ENCODE measurements at places on chromosomes 1 and 21. TPM values are rescaled to one million over a fixed set of nuclear protein-coding genes. Genes with fewer than 3 reads are reported as not detected.

The TTC34 gene
- 0.29 TPM for total RNA-seq

The SMCP gene
- not detected for total RNA-seq

GRCh38 chr1:101742509-101742908, 254.2 kb downstream of the OLFM3 start:
- DNase-seq = no peak

- DNase-seq = peak; percentile 82
These were observed 1.2 kb downstream of the RSRP1 start for GRCh38 chr1:25245809-25246599.

- DNase-seq = peak; percentile 93
These were observed 612.0 kb downstream of the MATN1 start for GRCh38 chr1:30111431-30111830.

- peak; percentile 14 for DNase-seq
These were observed 40.8 kb upstream of the WARS2 start for GRCh38 chr1:119181218-119181617.

GRCh38 chr1:970973-971730, 4.9 kb downstream of the PLEKHN1 start:
- DNase-seq = peak; percentile 61

DNA sequence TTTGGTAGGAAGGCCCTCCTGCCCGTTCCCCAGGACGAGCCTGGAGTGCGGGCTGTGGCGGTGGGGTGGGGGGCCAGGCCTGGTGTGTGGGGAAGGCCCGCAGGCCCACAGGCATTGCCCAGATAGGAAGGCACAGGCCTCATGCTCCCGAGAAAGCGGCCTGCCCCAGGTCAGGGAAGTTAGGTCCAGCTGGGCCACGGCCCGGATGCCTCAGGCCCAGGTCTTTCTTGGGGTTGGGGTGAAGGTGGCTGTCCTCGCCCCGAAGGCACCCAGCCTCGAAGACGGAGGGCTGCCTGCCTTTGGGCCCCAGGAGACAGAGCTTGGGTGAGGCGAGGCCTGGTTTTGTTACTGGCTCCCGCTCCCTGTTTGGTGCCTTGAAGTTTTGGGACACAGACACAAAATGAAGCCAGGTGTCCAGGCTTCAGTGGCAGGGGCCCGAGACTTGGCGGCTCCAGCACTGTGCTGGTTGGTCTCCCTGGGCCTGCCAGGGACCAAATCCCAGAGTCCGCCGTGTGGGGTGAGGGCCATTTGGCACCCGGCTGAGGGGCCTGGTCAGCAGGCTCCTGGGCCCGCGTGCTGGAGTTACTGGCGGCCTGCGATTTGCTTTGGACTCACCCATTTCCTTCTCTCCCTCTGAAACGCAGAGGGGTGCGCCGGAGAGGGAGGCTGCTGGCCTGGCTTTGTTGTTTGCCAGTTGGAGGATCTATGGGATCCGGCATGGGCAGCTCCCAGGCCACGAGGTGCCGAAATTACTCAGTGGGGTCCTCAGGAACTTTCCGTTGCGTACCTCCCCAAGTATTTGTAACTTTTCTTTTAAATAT, 2.0 kb downstream of the SKI start:
- peak; percentile 98 for DNase-seq
